PC-3 (cell line): ENCODE measurements at places on chromosomes 12 and 14.

DNA sequence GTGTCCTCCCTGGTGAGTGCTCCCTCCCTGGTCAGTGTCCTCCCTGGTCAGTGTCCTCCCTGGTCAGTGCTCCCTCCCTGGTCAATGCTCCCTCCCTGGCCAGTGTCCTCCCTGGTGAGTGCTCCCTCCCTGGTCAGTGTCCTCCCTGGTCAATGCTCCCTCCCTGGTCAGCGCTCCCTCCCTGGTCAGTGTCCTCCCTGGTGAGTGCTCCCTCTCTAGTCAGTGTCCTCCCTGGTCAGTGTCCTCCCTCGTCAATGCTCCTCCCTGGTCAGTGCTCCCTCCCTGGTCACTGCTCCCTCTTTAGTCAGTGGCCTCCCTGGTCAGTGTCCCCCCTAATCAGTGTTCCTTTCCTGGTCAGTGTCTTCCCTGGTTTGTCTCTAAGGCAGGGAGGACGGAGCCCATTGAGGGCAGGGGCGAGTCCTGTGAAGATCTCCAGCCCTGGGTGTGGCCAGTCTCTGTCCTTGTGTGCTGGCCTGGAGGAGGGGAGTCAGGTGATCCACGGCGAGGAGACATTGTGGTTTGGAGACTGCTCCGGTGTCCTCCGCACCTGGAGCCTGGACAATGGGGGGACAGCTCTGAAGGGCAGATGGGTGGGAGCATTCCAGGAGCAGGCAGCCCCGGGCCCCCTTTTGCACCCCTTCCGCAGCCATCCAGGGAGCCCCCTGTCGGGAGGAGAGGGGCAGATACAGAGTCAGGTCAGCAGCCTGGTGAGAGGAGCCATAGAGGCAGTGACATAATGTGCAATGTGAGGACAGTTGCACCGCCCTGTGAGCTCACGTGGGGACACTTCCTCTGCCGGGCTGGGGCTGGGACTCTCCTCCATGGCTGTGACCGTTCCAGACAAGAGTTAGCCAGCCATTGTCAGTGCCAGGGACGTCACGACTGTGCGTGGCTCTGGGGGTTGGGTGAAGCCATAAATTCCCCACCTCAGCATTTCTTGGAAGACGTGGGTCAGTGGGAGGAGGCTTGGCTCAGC is 93.4 kb downstream of the ADGRD1 start:
- H3K36me3 ChIP-seq, result no peaks in the 10 kb centered on the region
- no peak for DNase-seq
- peaks cover 46% of the 10 kb centered on the region for H3K27me3 ChIP-seq
- H3K27ac ChIP-seq, result no peak overlapping the region
- H3K4me1 ChIP-seq, result no peaks in the 10 kb centered on the region

DNA sequence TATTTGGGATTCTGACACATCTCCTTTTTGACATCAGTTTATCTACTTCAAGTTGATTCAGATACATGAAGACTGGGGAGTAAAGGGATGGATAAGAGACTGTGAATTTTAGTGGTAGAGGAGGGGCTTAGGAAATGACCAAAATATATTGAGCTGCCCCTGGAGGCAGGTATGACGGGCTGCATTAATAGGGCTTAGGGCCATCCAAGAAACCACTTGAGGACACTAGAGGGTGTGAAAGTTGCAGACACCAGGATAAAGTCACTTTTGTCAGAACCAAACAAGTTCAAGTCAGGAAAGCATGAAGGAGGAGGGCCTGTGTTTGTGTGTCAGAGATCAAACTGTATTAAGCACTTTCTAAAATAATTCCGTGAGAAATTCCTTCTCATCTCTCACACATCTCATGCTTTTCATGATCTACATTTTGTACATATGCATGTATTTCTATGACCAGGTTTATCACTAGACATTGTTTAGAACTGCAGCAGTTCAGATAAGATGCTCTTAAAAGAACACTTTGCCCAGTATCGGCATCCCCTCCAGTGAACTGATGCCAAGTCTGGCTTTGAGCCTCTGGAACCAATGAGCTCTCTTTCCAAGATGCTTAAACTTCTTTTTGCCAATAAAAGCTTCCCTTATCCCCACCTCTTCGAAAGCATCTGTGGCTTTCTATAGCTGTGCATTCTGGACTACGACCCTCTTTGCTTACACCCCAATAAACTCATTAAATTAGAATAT is 136.9 kb downstream of the SLC38A1 start:
- no peaks in the 10 kb centered on the region for H3K27me3 ChIP-seq
- H3K36me3 ChIP-seq, result no peaks in the 10 kb centered on the region
- H3K27ac ChIP-seq, result no peak overlapping the region

GRCh38 chr14:52266782-52267181 is 716 bp upstream of the PTGDR start:
- no peaks in the 10 kb centered on the region for H3K4me1 ChIP-seq
- no peak overlapping the region for H3K4me3 ChIP-seq
- no peak overlapping the region for H3K27ac ChIP-seq

DNA sequence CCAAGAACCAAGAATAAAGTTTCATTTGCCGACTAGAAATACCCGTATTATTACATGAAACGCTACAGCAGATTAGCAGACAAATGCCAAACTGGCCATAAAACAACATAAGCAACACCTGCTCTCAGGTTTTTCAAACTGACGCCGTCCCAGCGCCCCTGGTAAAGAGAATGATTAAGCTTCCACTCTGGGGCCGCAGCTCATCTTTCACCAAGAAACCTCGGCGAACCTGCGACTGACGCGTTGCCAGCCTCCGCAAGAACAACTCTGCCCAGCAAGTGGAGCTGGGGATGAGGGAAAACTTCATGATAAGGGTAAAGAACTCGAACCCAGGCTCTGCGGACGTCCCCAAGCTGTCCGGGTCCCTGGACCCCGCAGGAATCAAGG is 530 bp downstream of the ARL1 start:
- peaks cover 4% of the 10 kb centered on the region; the same call in 1 of the 2 replicates for H3K36me3 ChIP-seq
- DNase-seq, result peak; percentile 42
- H3K4me3 ChIP-seq, result peak overlapping the region; percentile 83
- H3K27me3 ChIP-seq, result no peaks in the 10 kb centered on the region
- peaks cover 19% of the 10 kb centered on the region for H3K4me1 ChIP-seq

GRCh38 chr12:38689195-38689594 is 216.2 kb downstream of the CPNE8 start:
- H3K36me3 ChIP-seq, result no peaks in the 10 kb centered on the region
- H3K27ac ChIP-seq, result no peak overlapping the region
- no peaks in the 10 kb centered on the region for H3K27me3 ChIP-seq
- H3K4me1 ChIP-seq, result peaks cover 16% of the 10 kb centered on the region; the same call in 1 of the 2 replicates

- H3K27ac ChIP-seq, result no peak overlapping the region
- H3K36me3 ChIP-seq, result no peaks in the 10 kb centered on the region
- peaks cover 55% of the 10 kb centered on the region for H3K27me3 ChIP-seq
- H3K4me3 ChIP-seq, result no peak overlapping the region
- DNase-seq, result no peak
These were observed 39.1 kb upstream of the DHRS7 start for GRCh38 chr14:60204104-60204842.

DNA sequence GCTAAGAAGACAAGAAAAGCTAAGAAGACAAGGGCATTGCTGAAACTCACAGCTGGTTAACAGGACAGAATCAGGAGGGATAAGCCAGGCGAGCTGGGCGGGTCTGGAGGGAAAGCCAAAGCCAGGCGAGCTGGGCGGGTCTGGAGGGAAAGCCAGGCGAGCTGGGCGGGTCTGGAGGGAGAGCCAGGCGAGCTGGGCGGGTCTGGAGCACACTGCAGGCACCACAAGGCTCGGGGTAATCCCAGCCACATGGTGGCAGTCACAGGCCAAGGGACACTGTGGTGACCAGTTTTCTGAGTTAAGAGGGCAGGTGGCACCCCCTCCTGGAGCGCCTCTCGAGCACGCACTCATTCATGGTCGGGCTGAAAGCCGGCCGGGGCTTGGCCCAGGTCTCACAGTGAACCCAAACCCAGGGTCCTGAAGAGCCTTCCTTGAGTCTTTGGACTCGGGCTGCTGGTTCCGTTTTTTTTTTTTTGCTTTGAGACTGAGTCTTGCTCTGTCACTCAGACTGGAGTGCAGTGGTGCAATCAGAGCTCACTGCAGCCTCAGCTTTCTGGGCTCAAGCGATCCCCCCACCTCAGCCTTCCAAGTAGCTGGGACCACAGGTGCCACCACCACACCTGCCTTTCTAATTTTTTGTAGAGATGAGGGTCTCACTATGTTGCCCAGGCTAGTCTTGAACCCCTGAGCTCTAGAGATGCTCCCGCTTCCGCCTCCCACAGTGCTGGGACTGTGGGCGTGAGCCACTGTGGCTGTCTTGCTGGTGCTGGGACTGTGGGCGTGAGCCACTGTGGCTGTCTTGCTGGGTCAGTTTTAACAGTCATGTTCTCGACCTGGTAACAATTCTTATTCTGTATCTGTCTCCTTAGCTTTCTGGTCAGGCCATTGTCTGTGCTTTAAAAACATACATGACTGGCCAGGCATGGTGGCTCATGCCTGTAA is 40.2 kb downstream of the HSP90AA1 start:
- peaks cover 82% of the 10 kb centered on the region for H3K36me3 ChIP-seq
- no peaks in the 10 kb centered on the region for H3K27me3 ChIP-seq
- DNase-seq, result peak; percentile 71

DNA sequence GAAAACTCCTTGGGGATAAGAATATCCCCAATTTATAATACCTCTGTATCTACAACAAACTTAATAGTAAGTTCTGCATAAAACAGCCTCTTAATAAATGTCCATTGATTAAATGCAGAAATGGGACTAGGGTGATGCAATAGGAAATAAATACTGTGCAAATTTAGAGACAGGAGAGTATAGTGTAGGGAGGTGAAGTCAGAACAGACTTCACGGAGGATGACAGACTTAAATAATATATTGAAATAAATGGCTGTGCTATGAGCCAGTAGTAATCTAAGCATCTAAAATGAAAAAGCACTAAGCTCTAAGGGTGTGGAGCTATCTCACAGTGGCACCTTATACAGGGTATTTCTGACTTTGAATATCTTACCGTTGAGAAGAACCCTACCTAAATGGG is 265.3 kb downstream of the GRIN2B start:
- no peaks in the 10 kb centered on the region for H3K36me3 ChIP-seq
- DNase-seq, result no peak
- H3K4me1 ChIP-seq, result no peaks in the 10 kb centered on the region
- H3K27me3 ChIP-seq, result no peaks in the 10 kb centered on the region
- H3K4me3 ChIP-seq, result no peak overlapping the region
- H3K27ac ChIP-seq, result no peak overlapping the region
